ENCODE measurements at places on chromosomes 12 and 14.

DNA sequence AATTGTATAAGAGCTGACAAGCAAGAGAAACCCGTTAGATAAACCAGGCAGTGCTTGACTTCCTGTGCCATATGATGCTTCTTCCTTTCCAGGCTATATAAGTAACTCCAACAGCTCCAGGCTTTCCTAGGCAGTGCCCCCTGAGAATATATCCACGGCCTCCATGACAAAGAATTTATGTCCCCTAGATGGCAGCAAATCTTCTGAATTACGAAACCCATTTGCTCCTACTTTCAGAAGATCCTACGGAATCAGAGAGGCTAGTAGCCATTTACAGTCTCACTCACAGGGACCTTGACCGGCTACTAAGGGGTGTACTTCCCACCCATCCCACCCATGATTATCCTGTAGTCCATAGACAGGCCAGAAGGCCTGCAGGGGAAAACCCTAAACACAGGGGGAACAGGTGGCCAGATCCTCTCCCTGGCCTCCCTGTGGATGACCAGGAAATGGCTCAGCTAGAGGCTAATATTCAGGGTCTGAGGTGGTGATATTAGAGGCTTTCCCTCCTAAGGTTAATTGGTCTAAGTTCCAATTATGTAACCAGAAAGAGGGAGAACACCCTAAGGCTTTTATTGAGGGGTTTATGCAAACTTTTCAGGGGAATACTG is 77.2 kb upstream of the DCD start:
- DNase-seq, result no peak

DNA sequence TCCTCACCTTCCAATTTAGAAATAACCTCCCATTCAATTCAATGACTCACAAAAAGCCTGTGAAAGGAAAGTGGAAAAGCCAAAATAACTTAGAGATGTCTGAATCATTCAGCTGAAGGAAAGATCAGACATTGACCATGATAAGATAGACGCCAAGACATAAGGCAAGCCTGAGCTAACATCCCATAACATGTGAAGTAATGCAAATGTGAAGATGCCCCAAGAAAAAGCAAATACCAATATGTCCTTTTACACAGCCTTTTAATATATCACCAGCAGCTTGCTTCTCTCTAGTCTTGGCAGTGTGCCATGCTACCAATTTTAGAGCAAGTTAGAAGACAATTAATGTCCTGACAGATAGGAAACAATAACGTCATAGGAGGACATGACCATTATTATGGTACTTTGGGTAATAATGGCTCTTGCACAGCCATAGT is 2.4 kb upstream of the NUMB start:
- DNase-seq, result no peak

DNA sequence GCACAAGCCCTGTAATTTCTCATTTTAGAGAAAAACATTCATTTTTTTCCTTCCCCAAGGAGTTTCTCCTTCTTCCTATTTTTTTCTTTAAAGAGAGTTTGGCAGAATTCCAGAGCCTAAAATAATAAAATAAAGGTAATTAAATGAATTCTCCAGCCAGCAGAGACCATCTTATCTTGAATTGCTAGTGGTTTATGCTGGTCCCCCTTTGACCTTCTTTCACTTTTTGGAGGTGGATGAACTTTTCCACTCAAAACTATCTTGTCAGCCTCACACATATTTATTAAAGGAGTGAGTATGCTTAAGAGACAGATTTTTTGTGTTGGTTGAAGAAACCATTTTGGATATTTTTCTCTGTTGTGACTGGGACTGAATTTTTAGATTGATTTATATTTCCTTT is 47.6 kb downstream of the ADIPOR2 start:
- no peak for DNase-seq

GRCh38 chr14:105940534-105941225 is 414.3 kb downstream of the TMEM121 start:
- no peak for DNase-seq

DNA sequence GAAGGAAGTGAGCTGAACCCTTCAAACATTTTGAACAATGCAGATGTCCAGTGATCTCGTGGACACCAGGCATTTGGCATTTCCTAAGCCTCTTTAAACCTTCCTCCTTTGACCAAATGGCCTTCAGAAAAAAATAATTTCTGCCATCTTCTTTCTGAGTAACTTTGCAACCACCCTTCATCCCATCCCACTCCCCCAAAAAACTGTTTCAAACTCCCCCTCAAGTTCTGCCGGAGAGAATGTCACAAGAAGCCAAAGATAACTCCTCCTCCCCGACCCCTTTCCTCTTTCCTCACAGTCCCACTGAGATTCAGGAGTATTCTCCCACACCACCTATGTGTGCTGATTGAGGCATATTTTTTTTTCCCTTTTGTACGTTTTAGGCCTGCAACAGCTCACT is 1.7 kb downstream of the KSR2 start:
- no peak for DNase-seq

GRCh38 chr14:104550861-104551728 is 28.5 kb upstream of the C14orf180 start:
- peak; percentile 51 for DNase-seq

GRCh38 chr12:122726080-122726558 is 4.5 kb downstream of the HCAR1 start:
- DNase-seq, result no peak

DNA sequence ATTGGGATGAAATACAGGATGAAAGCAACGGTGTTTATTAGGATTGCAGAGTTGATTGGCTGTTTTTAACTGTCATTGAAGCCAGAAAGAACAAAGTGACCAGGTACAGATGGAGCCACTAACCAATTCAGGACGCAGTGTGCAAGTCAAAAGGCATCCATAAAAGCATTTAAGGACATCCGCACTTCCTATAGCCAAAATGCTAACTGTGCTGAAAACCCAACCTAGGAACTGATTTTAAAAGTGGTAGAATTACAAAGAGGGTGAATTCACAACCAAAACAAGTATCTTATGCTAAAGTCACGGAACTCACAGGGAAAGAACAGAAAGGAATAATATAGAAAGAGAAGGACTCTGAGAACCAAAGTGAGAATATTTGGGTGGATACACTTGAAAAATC is 63.1 kb upstream of the FOXG1 start:
- DNase-seq, result no peak

DNA sequence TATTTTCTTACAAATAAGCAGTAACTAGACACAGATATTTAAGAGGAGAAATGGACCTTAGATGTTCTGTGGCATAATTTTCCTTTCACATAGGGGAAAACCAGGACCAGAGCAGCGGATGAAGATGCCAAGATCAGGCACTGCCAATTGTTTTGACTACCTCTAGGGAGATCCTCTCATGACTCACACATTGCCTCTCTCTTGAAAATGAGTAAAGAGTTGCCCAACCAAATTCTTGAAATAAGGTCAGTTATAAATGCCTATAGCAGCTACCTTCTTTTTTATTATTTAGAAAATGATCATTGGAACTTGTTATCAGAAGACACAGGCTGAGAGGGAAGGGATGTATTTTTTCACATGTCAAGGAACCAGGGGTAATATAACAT is 263.4 kb upstream of the PLEKHG7 start:
- no peak for DNase-seq

- DNase-seq, result no peak
These were observed 16.4 kb upstream of the LTBP2 start for GRCh38 chr14:74628418-74628817.

DNA sequence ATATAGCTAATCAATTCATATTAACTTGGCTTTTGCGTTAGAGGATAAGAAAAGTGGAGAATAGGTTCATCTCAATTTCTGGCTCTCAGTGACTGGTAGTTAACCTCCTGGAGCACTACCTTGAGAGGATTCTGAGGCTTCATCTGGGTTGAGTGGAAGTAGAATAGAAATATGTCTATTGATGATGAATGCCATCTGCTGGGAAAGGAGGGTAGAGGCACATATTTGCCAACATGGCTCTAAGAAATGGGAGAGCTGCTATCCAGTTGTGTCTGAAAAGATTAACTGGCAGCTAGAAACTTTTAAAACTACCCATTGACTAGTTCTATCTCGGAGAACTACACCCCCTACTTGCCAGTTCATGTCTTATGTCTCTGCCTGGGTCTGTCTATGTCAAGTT is 530.1 kb downstream of the NRXN3 start:
- no peak for DNase-seq

GRCh38 chr12:7646178-7646475 is 19.6 kb downstream of the APOBEC1 start:
- DNase-seq, result no peak

DNA sequence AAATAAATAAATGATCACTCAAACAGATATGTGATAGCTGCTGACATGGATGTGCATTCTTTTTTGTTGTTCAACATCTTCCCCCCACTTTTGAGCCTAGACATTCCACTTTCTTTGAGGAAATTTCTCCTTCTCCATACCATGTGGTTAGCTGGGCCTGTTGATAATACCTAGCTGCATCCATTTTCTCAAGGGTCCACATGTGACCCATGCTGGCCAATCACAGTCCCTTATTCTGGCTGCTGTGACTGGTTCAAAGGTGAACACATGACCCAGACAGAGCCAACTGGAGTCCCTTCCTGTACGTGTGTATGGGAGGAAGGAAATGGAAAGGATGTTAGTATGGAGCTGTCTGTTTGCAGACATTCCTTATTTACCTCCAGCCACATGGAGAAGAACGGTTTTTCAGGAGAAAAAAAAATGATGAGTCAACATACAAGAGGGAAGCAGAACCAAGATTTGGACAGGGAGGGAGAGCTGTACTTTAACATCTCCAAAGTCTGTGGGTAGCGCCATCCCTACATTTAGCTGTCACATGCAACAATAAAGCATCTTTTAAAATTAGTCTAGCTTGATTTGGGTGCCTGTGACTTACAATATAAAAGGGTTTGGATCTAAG is 391.7 kb upstream of the TBX3 start:
- DNase-seq, result no peak

GRCh38 chr12:109553906-109554500 is 19.3 kb downstream of the MMAB start:
- no peak for DNase-seq

DNA sequence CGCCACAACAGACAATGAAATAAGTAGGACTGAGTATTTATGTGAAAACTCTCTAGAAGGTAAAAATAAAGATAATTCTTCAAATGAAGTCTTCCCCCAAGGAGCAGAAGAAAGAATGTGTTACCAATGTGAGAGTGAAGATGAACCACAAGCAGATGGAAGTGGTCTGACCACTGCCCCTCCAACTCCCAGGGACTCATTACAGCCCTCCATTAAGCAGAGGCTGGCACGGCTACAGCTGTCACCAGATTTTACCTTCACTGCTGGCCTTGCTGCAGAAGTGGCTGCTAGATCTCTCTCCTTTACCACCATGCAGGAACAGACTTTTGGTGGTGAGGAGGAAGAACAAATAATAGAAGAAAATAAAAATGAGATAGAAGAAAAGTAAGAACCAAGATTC is 82.7 kb downstream of the VEZT start:
- no peak for DNase-seq

DNA sequence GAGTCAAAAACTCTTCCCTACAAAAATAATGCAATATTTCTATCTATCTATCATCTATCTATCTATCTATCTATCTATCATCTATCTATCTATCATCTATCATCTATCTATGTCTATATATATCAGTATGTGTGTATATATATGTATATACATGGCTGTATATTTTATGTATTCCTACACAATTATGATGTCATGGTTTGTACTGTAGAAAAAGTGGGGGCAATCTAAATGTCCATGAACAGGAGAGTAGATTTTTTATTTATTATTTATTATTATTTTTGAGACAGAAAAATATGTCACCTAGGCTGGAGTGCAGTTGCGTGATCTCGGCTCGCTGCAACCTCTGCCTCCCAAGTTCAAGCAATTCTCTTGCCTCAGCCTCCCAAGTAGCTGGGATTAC is 45.6 kb upstream of the BICD1 start:
- DNase-seq, result no peak

DNA sequence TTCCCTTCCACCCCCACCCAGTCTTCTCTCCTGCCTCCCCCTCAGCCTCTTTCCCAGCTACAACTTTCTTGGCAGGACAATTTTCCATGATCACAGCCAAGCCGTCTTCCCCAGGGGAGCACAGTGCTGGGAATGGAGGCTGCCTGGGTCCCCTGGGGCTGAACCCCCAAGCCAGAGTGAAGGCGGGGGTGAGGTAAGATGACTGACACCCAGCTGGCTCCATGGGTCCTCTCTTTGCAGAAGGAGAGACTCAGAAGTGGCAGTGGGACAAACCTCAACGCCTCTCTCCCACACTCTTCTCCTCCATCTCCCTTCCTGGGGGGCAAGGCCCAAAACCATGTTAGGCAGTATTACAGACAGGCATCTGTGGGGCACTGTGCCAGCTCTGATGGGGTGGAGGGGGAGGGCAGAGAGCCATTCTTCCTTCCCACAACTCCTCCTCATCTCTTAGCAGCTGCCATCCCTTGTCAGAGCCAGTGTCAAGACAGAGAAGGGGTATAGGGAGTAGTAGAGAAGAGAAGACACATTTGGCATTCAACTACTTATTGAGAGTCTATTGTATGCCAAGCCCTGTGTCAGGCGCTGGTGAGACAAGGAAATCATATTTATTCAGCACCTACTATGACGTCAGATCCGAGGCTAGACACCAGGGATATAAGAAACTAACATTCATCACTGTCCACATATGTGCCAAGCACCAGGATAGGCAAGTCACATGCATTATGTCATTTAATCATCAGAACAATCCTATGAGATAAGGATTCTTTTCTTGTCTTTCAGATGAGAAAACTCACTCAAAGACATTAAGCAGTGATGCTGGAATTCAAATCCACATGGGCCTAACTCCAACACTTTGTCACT is 3.6 kb downstream of the ITGA7 start:
- DNase-seq, result peak; percentile 78

GRCh38 chr12:66352197-66352596 is 49.9 kb downstream of the HELB start:
- no peak for DNase-seq
